ENCODE measurements at places on chromosomes 3 and 15. TPM values are rescaled to one million over a fixed set of nuclear protein-coding genes. Genes with fewer than 3 reads are reported as not detected.

USP19 gene
- total RNA-seq: 43.1 TPM

B2M gene
- 3,781 TPM for total RNA-seq

HMCES gene
- 19.9 TPM for total RNA-seq

EMC7 gene
- total RNA-seq: 58.6 TPM

PFKFB4 gene
- total RNA-seq: 6.5 TPM

KBTBD13 gene
- not detected for total RNA-seq

GOLGA8N gene
- 2.0 TPM for total RNA-seq

TATDN2 gene
- total RNA-seq: 19.5 TPM

MORC1 gene
- not detected for total RNA-seq

GOLGA6D gene
- not detected for total RNA-seq

GRAMD2A gene
- total RNA-seq: not detected

DNA sequence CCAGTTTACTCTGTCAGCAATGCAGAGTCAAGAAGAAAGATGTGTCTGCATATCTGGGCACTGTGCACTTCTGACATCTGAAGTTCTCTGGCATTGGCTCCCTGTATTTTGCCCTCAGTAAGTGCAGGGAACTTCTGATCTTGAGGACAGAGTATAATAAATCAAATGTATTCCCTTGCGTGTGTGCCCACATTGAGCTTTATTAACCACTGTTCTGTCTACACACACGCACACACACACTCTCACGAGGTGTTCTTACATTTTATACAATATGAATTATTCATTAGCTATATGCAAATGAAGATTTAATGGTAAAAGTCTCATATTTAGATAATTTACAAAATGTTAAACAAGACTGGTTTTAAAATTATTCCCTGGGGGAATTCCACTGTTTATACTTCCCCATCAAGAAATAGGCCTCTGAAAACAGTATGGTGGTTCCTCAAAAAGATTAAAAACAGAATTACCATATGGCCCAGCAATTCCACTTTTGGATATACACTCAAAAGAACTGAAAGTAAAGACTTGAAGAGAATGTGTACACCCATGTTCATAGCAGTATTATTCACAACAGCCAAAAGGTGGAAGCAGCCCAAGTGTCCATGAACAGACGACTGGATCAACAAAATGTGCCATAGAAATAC lies 24.6 kb upstream of the ANPEP start:
- DNase-seq: no peak

DNA sequence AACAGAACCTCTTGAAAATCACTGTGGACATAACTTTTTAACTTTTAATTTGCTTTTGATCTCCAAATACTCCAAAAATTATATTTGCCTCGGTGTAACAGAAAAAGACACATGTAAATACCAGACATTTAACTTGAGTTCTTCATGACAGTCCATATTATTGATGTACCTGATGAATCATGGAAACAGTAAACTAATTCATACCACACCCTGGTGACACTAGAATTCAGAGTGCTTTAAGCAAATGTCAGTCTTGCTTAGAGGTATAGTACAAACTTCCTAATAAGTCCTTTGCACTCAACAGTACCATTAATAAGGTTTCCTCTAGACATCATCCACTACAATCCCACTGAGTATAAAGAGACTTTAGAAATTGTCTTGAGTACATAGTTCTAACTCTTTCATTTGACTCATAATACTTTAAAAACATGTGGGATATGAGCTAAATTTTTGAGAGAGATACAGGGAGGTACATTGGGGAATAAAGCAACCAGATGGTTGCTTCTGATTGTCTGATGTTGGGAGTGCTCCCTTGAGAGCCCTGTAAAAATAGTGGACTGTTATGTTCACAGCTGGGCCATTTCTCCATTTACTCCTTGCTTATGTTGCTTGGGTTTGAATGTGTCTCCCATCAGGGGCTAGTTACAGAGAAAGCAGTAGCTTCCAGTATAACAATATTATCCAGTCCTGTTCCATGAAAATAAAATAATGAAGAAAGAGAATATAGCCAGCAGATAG lies 175.7 kb downstream of the ALCAM start:
- DNase-seq: no peak

DNA sequence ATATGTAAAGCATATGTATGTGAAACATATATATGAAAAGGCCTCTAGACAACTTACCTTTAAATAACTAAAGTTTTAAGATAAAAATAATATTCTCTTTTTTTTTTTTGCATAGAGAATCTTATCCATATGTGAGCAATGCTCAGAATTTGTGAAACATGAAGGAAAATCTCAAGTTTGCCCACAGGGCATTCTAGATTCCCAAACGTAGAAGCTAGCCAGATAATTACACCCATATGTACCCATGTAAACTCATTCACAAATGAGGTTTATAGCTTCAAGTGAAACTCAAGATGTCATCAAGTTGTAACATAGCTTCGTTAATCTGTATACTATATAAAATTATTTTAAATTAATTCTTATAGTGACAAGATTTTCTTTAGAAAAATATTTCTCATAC lies 537.3 kb upstream of the NR2F2 start:
- no peak for DNase-seq

DNA sequence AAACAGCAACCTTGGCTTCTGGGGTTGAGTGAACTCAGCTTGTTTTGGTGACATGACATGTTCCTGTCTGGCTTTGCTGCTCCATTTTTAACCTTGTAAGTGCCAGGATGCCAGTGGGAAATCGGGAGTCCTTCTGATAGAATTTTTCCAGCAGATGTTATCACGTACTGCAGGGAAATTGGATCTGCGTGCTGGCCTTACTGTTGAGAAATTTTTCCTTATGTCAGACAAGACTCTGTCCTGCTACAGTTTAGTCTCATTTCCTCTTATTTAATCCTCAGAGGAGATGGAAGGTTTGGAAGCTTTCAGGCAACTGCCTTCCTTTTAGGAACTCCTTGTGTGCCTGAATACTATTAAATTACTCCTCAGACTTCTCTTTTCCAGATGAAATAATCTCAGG lies 80.6 kb downstream of the PGPEP1L start:
- no peak for DNase-seq

DNA sequence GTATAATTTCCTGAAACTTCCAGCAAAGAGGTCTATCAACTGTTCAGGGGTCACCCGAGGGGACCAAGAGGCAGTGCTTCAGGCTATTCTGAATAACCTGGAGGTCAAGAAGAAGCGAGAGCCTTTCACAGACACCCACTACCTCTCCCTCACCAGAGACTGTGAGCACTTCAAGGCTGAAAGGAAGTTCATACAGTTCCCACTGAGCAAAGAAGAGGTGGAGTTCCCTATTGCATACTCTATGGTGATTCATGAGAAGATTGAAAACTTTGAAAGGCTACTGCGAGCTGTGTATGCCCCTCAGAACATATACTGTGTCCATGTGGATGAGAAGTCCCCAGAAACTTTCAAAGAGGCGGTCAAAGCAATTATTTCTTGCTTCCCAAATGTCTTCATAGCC lies 6.8 kb downstream of the GCNT3 start:
- no peak for DNase-seq

- DNase-seq: no peak
These were observed 141.7 kb downstream of the MEIS2 start for GRCh38 chr15:36958606-36959005.

DNA sequence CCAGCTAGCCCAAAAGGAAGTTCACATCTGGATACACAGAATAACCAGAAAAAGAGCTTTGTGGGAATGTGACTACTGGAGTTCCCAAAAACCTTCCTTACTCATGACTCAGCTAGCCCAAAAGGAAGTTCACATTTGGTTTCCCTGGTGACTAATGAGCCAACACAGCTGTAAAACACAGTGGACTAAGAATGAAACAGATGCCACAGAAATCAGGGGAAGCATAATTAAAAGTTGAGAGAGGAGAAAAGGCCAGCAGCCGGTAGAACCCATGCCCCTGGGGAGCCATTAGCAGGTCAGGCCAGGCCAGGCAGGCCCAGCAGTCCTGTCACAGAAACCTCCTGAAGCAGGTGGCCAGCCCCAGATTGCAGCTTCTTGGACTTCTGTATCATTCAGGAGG lies 130.3 kb downstream of the GHSR start:
- DNase-seq: peak; percentile 96

- DNase-seq: no peak
These were observed 6.5 kb downstream of the DYNC1LI1 start for GRCh38 chr3:32564195-32564594.

DNA sequence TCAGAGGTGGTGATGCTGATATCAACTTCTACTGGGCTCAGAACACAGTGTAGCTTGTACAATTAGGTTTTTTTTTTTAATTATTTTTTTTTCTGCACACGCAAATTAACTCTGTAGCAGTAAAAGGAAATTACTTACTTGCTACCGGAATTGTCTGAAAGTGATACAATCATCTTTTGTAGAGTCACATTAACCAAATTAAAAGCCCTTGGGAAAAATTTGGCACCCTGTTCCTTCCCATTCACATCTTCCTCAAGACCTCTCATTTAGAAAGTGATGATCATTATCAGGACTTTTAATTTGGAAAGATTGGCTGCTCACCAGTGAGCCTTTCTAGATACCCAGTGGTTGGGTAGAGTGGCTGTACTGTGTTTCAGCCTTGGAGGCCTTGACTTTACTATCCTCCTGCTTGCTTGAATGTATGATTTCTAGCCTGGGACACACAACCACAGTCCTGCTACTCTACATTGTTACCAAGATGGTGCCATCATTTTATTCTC lies 158.3 kb downstream of the ECT2 start:
- DNase-seq: no peak

DNA sequence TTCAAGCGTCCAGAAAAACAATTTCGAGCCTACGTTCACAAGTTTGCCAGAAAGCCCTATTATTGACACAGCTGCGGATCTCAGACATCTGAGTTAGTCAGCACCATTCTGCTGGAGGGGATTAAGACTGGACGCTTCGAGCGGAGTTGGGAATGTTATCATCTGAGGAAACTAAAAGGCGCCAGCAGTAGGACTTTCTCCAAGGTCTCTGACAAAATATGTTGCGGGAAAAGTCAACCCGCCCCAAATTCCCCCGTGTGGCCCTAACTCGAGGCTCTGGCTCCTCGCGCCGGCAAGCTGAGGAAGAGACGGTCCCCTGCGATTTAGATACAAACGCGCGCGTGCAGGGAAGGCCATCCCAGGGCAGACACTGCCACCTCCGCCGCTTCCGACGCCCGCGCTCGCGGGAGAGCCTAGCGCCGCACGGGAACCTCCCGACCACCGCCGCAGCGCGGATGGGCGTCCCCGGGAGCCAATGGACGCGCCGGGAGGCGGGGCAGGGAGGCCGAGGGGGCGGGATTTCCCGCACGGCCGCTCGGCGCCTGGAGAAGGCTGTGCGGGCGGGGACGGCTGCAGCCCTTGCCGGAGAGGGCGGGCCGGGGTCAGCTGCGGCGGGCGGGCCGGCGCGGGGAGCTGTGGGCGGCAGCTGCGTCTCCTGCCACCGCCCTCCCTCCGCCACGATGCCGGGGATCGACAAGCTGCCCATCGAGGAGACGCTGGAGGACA lies at the start of gene APPL1:
Gene APPL1 (plus strand): TSS at position 526 of the 726 bp plus-strand sequence. CDS start 155 bp downstream, at position 681.
- peak; percentile 51 for DNase-seq

- no peak for DNase-seq
These were observed 24.1 kb upstream of the MITF start for GRCh38 chr3:69715204-69715603.

- DNase-seq: no peak
These were observed 1.2 kb downstream of the CLSTN2 start for GRCh38 chr3:139935866-139936817.

GRCh38 chr3:30169487-30169886 lies 436.9 kb upstream of the TGFBR2 start:
- DNase-seq: no peak

DNA sequence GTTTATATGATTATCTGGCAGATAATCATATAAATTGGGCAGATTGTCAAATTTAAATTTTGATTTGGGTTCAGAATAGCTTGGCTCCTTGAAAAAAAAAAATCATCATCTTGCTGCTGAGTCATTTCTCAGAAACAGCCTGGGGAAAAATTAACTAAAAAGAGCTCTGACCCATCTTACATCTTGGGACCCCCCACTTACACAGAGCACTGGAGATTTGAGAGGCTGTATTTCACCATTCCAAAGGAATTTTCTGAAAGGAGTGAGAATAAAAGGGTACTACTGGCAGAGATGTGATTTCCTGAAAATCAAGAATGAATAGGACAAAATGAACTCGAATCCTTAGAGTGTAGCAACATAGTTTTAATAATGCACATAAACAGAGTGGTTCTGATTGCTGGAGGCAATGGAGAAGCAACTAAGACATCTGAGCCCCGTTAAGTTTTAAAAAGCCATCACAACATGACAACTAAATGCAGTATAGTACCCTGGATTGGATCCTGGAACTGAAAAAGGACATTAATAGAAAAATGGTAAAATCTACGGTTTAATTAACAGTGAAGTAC lies 97.5 kb downstream of the RFTN1 start:
- DNase-seq: no peak

GRCh38 chr3:151230646-151231045 lies 27.6 kb upstream of the GPR171 start:
- no peak for DNase-seq

- DNase-seq: no peak
These were observed 76.9 kb upstream of the TNFAIP8L3 start for GRCh38 chr15:51171634-51171932.

GRCh38 chr15:52163321-52164190 lies 27.6 kb downstream of the GNB5 start:
- DNase-seq: no peak

DNA sequence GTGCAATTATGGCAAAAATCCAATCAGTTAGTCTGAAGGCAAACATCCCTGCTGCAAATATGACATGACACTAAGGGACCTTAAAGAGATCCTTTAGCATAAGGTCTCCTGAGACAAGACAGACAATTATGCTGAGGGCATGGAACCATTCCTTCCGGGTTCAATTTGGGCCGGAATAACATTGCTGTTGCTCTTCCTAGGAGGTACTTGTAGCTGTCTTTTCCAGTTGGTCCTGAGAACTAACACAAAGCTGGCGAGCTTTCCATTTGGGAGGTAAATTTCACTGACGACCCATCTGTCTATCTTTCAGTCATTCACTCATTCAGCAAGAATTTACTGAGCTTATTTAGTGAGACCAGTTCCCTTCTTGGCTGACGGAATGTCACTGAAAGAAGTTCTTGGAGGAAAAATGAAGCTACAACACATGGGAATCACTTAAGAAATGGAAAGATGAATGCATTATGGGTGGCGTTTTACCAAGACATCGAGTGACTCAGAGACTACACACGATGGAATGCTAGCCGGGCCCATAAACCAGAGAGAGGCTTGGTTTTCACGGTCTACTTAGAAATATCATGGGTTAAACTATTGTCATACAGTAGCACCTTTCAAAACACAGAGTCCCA lies 215.5 kb downstream of the PDZRN3 start:
- no peak for DNase-seq

GRCh38 chr15:57340682-57341259 lies 35.5 kb upstream of the CGNL1 start:
- DNase-seq: no peak

- DNase-seq: no peak
These were observed 106.0 kb downstream of the MYH15 start for GRCh38 chr3:108404368-108404767.

GRCh38 chr3:114112696-114113095 lies 56.2 kb downstream of the QTRT2 start:
- DNase-seq: no peak
